ENCODE measurements at places on chromosomes 6 and 20.

- no peak for DNase-seq
These were observed 399.0 kb downstream of the CDKAL1 start for GRCh38 chr6:20933057-20933788.

GRCh38 chr20:44717986-44718385 lies 2.8 kb downstream of the CCN5 start:
- DNase-seq, result no peak

DNA sequence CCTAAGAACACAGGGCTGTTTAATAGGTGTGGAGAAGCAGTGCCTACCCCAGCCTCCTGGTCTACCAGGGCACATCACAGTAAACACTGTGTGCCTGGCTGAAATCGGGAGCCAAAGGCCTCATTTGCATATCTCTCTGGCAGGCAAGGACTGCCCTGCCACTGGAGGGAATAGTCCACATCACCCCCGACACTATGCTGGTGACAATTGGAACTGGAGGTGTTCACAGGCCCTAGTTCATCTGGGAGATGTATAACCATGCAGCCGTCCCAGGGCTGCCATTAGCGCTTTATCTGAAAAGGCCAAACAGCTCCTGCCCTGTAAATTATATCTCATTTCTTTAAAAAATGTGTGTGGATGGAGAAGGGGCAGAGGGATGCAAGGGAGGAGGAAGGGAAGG lies 150.3 kb downstream of the LINC00237 start:
- no peak for DNase-seq

- DNase-seq, result no peak
These were observed 194.3 kb upstream of the SMLR1 start for GRCh38 chr6:130632897-130633296.

- no peak for DNase-seq
These were observed 111.5 kb downstream of the EYS start for GRCh38 chr6:65595540-65595939.

- DNase-seq, result no peak
These were observed 54.7 kb downstream of the TRAF3IP2 start for GRCh38 chr6:111550953-111551352.

DNA sequence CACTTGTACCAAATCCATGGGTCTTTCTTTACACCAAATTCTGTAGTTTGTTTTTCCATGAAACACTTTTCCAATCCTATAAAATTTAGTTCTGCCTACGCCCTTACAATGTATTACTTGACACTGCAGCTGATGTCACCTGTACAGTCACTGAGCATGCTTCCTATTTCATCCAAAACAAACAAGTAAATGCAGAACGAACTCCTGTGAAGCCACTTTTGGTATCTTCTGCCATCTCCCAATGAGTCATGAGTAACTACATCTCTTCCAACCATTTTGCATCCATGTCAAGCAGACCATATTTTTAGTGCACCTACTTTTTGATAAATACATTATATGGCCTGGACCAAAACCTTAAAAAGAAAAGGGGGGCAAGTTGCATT lies 42.4 kb downstream of the HDDC2 start:
- DNase-seq, result no peak

- no peak for DNase-seq
These were observed 80.9 kb upstream of the TAB2 start for GRCh38 chr6:149236589-149236988.

- no peak for DNase-seq
These were observed 12.8 kb downstream of the SLC22A3 start for GRCh38 chr6:160360955-160361354.

DNA sequence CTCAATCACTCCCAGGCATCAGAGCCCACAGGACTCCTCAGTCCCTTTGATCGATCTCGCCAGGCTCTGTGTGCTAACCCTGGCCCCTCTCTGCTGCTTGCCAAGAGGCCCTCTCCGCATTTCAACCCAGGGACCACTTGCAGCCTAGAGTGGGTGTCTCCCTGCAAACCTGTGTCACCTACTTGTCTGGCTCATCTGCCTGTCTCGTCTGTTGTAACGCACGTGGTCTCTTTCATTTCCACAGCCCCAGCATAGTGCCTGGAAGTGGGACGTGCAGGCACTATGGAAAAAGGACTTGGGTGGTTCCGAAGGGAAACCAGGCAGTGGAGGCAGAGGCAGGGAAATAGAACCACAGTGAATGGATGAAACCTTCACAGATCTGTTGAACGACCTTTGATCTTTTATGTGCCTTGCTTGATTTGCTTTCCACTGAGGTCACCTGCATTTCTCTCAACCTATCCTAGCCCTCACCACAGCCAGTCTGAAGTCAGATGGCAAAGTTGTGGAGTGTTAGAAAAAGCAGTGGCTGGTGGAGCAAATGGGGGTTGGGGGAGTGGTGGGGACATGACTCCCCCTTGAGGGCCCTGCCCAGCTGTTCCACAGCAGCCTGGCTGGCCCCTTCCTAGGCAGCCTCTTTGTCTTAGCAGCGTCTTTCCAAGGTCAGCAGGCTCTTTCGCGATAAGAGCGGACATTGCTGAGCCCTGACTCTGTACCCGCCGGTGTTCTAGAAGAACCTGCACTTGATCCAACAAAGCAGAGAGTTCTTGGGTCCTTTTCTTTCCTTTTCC lies 55.8 kb upstream of the TAGAP start:
- DNase-seq, result no peak

GRCh38 chr6:150589852-150590251 lies 9.8 kb upstream of the PLEKHG1 start:
- DNase-seq, result no peak

DNA sequence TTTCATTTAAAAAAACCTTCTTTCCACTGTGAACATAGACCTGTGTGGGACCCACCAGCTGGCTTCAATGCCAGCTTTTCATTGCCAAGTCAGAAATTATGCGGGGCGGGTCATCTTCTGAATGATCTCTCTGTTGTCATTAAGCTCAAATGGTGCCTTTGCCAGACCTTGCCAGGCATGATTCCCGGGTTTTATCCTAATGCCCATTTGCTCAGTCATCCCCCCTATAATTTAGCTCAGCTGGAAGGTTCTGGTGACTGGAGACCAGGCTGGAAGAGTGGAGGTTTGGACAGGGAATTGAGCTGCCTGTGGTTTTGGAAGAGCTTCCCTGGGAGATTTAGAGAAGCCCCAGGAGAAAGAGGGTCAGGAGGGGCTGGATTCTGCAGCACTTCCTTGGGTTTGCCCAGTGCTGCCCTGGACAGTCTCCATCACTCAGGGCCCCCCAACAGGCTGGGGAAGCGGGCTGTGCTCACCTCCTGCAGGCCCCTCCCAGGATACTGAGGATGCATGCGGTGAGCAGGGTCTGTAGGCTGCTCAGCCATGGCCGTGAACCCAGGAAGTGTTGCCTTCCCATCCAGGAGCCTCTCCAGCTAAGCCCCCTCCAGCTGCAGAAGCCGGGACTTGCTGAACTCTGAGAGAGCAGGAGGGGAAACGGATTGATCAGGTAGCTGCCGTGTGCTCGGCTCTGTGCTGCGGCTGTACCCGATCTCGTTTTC lies 273.0 kb downstream of the CDH4 start:
- no peak for DNase-seq

DNA sequence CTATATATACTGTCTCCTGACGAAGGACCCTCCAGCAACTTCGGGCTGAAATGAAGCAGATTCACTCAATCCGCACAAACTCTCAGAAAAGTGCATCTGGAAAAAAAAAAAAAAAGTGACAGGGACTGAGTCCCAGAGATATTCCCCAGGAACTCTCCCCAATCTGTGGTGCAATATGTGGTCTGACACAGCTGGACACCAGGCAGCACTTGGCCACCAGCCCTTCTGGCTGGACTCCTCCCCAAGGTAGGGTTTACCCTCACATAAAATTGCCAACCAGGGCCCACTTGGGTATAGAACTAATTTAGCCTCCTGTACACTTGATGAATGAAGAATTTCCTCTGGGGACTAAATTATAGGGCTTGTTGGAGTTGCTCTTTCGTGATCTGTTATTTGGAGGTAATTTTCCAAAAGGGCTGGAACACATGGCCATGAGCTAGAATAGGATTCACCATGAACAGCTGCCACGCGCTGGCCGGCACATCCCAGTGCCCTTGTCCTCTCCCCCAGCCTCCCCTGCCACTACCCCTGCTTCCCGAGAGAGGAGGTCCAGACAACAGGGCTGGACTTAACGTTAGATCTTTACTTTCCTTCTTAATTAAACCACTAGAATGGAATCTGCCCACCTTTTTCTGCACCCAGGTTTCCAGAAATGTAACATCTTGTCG lies 379.2 kb downstream of the BMP2 start:
- DNase-seq, result no peak

- no peak for DNase-seq
These were observed 11.2 kb downstream of the SIRPB2 start for GRCh38 chr20:1479831-1480595.

DNA sequence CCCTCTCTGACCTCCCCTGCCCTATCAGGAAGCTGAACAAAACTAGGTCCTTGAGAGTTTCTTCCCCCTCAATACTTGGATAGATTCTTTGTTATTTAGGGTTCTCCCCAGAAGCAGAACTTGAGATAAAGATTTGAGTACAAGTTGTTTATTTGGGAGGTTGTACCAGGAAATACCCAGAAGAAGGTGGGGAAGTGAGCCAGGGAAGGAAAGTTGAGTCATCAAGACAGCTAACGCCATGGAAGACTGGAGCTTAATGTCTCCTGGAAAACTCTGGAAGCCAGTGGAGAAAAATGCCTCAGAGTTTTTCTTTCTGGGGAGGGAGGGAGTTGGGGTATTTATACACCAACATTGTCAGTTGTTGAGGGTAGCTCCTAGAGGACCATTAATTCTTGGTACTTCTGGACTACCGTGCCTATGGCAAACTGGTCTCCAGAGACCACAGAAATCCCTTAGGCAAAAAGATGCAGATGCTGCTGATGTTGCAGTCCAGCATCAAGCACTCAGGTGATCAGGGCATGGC lies 102.6 kb upstream of the ZFP64 start:
- no peak for DNase-seq

- no peak for DNase-seq
These were observed 85.4 kb downstream of the HFE start for GRCh38 chr6:26172608-26172968.

- DNase-seq, result no peak
These were observed 308.9 kb downstream of the HDGFL1 start for GRCh38 chr6:22878324-22878701.

DNA sequence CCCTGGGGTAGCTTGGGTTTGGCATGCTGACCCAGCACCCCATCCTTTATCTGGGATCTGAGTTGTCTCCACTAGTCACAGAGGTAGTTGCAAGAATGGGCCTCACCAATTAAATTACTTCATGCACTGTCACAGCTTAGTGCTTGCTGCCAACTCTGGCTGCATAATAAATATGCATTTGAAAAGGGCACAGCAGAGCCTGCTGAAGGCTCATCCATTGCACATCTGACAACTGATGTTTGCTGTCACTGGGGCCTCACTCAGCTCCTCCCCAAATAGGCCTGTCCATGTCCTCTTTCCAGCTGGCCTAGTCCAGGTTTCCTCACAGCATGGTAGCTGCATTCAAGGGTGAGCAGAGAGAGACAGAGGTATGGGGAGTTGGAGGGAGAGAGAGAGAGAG lies 13.3 kb upstream of the NXT1 start:
- no peak for DNase-seq

- DNase-seq, result no peak
These were observed 10.3 kb downstream of the GFRA4 start for GRCh38 chr20:3652676-3653596.

DNA sequence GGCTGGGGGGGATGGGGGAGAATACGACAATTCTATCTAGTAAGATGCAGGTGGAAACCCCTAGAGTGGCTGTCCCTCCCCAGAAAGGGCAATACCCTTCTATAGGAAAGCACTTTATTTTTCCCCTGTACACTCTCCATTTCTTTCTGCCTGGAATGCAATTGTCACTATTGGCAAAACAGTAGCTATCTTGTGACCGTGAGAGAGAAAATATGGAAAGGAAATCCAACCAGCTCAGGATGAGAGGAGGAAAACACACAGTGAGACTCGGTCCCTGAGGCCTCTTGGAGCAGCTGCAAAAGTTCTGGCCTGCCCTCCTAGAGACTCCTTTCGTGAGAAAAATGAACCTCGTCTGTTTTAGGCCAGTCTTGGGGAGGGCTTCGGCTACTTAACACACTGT lies 43.4 kb downstream of the FAM50B start:
- no peak for DNase-seq

DNA sequence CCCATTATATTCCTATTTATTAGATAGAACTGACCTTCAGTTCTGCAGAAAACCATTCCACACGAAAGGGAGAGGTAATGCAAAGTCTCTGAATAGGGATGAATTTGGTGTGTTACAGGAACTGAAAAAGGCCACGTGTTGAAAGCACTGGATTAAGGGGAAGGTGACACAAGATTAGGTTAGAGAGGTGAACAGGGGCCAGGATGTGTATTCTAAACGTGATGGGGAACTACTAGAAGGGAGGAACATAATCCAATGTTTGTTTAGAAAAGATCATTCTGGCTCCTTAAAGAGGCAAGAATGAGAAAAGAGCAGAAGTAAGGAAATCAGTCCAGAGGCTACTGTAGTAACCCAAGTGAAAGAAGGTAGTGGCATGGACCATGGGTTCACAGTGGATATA lies 6.3 kb upstream of the ZKSCAN8 start:
- no peak for DNase-seq

DNA sequence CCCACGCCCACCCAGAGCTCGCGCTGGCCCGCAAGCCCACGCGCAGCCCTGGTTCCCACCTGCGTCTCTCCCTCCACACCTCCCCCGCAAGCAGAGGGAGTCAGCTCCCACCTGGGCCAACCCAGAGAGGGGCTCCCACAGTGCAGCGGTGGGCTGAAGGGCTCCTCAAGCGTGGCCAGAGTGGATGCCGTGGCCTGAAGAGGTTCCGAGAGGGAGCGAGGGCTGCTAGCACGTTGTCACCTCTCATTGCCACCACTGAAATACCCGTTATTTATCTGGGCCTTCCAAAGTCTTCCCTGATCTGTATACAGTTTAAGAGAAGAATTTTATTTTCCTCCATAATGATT lies 88.3 kb upstream of the MYLIP start:
- DNase-seq, result no peak

Data from stimulated activated naive CD8-positive, alpha-beta T cell treated with anti-CD3 and anti-CD28 coated beads, Interleukin-15, amount 100 ng/mL, for 72 hours (primary cell).